ENCODE measurements at places on chromosomes 7 and 10.

GRCh38 chr10:3122486-3123205 lies 49.9 kb downstream of the PITRM1 start:
- no peak for DNase-seq

- DNase-seq = peak; percentile 20
Observed at GRCh38 chr7:36473454-36474282, 84.0 kb downstream of the ANLN start.

DNA sequence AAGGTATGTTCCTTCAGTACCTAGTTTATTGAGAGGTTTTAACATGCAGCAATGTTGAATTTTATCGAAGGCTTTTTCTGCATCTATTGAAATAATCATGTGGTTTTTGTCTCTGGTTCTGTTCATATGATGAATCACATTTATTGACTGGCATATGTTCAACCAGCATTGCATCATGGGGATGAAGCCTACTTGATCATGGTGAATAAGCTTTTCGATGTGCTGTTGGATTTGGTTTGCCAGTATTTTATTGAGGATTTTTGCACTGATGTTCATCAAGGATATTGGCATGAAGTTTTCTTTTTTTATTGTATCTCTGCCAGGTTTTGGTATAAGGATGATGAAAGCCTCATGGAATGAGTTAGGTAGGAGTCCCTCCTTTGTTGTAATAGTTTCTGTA lies 204.0 kb upstream of the GNAI1 start:
- DNase-seq = no peak

GRCh38 chr7:42053834-42054233 lies 183.2 kb downstream of the GLI3 start:
- DNase-seq = no peak

GRCh38 chr7:82690929-82691328 lies 247.4 kb upstream of the CACNA2D1 start:
- DNase-seq = no peak

DNA sequence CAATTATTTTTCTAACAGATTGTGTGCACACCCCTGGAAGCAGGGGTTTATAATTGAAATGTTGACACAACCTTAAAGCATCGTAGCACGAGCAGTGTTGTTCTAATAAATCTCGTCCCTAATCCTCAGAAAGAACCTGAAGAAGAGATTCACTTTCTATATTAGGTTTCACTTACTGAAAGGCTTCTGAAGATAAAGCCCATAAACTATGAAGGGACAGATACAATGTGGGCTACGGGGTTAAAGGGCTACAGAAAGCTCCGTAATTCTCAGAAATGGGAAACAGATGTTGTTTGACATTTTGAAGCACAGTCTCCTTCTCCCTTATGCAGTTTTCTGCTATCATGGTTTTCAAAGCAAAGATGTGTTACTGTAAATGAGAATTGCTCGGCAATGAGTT lies 479.6 kb downstream of the GATA3 start:
- no peak for DNase-seq

DNA sequence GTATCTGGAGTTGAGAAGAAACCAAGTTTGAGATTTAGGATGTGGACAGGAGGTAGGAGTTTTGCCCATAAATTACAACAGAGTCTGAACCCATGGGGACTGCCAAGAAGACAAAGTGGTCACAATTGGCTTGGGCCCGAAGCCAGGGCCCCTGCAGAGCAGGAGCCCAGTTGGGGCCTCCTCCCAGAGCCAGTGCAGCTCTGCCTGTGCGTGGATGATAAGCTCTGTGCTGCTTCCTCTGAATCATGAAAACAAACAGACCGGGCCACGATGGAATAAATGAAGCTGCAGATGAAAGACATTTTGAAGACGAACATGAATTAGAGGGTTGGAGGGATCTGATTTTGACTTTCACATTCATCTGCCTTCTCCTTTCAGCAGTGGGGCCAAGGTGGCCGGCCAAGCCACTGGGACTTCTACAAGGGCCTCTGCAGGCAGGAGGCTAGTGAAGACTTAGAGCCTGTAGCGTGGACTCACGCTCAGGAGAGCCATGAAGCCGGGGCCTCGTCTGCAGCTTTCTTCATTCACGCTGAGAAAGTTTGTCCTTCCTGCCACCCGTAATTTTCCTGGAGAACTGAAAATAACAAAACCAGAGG lies 156.8 kb upstream of the LYZL1 start:
- no peak for DNase-seq

All from SW 1271 (cell line).